K562 (cell line): ENCODE measurements at places on chromosomes 11 and 22.

DNA sequence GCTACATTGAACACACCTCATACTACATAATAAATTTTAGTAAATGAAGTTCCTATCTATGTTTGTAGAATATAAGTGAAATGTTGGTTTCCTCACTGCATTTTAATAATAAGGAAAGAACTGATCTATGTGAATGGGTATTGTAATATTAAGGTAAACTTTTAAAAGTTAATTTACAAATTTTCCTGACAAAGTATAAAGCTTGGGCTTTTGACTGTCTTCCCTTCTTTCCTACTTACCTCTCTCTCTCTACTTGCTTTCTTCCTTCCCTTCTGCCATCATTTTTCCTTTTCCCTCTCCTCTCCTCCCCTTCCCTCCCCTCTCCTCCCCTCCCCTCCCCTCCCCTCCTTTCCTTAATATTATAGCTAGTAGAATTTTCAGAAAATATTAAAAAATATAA is 798.2 kb downstream of the CNTN5 start:
- DNase-seq, result no peak

DNA sequence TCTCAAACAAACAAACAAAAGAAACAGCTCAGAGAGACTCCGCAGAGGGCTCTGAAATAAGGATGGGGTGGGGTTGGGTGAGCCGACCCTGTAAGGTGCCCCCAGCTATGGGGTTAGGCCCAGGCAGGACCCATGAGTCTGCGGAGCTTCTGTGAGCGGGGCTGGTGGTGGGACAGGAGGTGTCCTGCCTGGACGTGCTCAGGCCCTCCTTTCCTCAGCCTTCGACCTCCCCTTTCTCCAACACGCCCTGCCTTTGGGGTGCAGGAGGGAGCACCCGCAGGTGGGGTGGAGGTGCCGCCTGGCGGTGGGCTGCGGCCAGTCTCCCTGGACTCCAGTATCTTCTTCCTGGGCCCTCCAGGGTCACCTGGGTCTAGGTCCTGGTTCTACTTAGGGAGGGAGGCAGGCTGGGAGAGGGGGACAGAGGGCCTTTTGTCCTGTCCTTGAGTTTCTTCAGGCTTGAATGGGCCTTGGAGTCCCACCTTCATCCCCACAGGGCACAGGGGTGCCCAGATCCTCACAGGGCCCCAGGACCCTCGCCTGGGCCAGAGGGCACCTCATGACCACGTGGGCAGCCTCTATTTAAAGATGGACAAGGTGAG is 12.3 kb downstream of the PRR33 start:
- DNase-seq, result no peak

DNA sequence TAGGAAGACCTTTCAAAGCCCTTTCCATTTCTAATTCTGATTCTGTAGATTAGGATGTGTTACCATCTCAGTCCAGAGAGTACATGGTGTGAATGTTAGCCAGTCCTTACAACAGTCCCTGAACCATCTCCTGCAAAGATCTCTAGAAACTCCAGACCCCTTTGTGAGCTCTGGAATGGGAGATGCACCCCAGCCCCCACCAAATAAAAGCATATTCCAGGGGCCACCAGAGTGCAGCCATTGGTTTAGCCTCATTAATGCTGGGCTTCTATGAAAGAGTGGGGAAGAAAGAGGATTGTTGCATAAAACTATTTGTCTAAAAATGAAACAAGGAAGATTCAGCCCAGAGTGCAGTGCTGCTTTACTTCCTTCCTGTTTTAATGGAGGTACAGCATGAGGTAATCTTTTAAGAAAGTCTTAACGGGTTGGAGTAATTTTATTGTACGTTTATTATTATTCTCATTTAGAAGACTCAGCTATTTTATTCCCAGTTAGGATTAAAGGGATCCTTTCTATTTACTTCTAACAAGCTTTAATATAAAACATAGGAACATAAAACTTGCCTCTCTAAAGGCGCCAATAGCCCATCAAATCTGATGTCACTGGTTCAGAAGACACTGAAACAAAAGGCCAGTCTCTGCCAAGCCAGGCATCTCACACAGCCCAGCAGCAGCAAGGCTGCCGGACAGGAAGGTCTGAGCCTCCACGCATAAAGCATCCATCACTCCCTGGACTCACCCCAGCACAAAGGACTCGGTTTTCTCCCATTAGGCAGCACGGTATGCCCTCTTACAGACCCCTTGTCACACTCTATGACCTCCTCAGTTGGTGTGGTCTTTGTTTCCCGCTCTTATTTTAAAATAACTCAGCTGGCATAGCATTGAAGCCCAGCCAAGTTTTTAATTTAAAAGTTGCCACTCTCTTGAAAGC is 203.9 kb upstream of the BLID start:
- DNase-seq, result no peak

DNA sequence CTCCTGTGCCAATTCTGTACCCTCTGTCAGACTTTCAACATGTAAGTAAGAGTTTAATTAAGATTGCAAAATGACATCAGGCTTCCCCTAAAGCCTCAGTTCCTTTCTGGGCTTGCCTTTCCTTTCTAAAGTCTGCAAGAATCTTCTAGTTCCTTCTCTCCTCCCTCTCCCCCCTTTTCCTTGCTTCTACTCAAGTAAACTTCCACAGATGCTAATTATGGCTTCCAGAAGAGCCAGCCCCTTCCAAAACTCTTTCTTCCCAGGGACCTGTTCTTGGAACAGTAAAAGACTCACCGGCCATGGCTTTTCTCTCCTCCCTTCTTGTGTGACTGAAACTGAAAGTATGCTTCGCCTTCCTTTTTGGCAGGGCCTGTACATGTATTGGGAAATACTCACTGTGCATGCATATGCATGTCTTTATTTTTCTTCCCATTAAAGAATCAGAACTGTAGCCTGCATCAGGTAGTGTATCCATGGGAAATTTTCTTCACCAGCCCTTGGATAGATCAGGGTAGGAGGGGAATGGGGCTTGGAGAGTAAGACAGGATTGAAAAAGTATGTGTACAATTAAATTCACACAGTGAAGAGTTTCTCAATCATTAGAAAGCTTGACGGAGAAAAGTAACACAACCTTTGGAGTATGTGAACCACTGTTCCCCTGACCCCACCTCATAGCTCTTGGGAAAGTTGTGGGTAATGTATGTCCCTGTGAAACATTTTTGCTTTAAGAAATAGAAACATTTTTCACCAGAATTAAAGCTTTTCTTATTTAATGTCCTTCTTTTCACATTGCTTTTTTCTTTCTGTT is at the start of gene CASP1:
Gene CASP1 (minus strand): TSS at position 332 of the 808 bp plus-strand sequence. CDS start 31 bp downstream, at position 301.
- no peak for DNase-seq
